ENCODE measurements at places on chromosomes 12 and 14.

GRCh38 chr12:127621366-127621765 lies 645.6 kb upstream of the TMEM132C start:
- no peak for DNase-seq

DNA sequence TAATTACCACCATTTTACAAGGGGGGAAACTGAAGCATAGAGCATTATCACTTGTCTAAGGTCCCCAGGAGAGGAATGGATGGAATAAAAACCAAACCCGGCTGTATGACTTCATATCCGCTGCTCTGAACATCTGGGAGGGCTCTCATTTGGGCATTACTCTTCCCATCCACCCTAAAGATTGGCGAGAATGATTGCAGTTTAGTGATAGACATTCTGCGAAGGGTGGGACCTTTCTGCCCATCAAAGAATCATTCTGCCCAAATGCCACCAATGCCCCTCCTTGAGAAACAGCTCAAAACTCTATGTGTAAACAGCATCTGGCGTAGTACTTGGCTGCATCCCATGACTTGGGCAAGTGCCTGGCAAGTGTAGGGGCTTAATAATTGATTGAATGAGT lies 11.6 kb downstream of the CHST11 start:
- DNase-seq, result no peak

DNA sequence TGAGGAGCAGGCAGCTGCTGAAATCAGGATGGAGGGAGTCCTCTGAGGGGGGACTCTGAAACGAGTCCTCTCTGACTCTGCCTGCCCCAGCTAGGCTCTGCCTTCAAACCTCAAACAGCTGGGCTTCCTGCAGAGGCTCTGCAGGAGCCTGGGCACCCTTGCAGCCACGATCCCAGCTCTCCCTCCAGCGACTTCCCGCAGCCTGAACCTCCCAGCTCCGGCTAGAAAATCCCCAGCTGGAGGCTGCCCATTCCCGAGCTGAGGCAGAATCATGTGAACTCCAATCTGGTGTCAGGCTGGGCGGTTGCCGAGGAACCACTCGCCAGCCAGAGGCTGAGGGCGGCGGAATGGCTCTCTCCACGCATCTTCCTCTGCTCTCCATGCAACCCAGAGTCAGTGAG lies at the start of gene GPR68:
TSS of gene GPR68 (minus strand) at position 204 of the 401 bp plus-strand sequence. CDS start 9,654 bp downstream, outside the sequence.
- no peak for DNase-seq

GRCh38 chr12:4289998-4290790 lies 16.6 kb downstream of the CCND2 start:
- no peak for DNase-seq

GRCh38 chr12:72012874-72013273 lies 74.2 kb downstream of the TPH2 start:
- no peak for DNase-seq

- peak; percentile 53 for DNase-seq
Observed at GRCh38 chr14:59511916-59512575, 27.7 kb downstream of the JKAMP start.
